ENCODE measurements at places on chromosomes 3 and 15.

- peak; percentile 64 for DNase-seq
These were observed 155.5 kb downstream of the POLR2M start for GRCh38 chr15:57861815-57862586.

GRCh38 chr15:73075160-73075859, 23.0 kb downstream of the NEO1 start:
- DNase-seq: no peak

DNA sequence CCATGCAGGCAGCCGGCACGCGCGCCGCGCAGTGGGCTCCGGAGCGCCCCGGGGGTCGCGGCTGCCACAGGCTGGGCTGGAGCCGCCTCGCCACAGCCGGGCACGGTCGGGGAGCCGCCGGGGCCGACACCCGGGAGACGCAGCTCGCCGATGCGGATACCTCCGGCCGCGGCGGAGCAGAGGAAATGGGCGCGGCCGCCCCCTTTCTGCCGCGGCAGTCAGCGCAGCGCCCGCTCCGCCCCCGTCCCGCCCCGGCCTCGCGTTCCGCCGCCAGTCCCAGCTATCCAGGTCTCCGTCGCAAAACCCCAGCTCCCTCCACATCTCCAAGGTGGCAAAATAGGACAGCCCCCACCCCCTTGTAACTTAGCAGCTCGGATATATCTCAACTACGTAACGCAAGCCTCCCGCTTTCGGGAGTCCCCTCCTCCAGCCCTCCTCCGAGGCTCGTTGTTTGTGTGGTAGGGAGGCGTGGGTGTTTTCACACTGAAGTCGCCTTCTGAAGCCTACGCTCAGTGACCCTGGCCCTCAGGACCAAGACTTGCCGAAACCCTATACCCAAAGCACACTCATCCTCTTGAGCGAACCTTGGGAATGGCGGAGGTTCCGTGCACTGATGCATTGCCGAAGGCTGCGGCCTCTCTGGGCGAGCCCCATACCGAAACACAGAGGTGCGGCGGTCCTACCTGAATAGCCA, at the start of gene SH3BP5:
TSS of gene SH3BP5 (minus strand) at position 182 of the 694 bp plus-strand sequence. CDS start at position 4, 178 bp downstream.
- DNase-seq: peak; percentile 47

DNA sequence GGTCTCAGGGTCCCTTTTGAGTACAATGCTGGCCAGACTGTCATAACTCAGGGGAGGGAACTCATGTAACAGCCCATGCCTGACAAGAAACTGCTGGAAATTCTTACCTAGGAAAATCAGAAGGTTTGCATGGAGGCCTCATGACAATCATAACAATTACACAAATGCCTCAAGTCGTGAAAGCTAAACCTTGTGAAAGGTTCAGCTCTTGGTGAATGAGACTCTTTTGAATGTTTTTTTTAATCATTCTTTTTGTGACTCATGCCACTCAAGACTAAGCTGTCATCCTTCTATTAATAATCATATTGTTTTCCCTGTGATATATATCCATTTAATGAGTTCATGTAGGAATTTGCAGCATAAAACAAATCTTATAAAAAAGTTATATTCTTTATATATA, 61.4 kb upstream of the LEKR1 start:
- DNase-seq: peak; percentile 29

GRCh38 chr3:71906976-71907375, 122.0 kb upstream of the PROK2 start:
- no peak for DNase-seq

DNA sequence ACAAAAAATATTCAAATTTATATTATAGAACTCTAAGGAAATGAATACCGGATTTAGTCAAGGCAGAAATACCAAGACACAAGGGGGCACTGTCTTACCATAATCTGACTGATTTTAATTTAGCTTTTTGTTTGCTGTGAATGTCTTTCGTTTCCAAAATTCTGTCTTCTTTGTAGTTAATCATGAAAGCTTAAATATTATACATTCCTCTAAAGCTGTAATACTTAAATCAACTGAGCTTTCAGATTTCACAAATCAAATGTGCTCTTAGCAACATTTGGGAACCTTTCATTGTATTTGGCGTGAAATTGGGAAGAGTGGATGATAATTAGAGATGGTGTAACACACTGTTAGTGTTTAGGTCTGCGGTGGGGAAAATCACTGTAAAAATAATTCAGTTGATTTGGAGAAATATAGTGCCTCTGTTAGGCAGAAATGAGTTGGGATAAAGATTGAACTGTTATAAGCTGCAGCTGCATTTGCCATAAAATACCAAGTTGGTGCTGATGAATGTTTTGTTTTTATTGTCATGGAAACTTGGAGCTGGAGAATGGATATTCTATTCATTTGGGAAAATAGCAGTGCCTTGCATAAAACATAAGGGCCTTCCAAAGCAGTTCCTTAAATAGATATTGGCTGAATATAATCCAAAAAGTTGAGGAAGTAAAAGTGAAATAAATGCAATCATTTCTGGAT, 228.2 kb downstream of the TCF12 start:
- DNase-seq: peak; percentile 73

GRCh38 chr3:52983336-52983807, 62.5 kb downstream of the SFMBT1 start:
- no peak for DNase-seq

DNA sequence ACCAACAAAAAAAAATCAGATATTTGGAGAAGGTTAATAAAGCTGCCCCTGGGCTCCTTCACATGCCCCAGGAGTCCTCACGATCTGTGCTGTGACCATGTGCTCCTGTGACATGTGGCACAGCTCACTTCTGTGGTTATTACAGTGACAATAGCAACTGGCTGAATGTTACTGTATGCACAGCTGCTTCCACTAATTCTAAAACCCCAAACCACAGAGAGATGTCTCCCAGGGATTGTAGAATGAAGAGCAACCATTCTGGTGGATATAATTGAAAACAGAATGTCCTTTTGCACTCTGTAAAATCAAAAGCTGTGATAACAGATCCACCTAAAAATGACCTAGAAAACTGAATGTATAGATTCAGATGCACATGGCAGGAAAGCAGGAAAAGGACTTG, 489.2 kb upstream of the CNTN4 start:
- DNase-seq: no peak

GRCh38 chr15:81254916-81255290, 58.2 kb downstream of the IL16 start:
- DNase-seq: peak; percentile 59

GRCh38 chr3:123524981-123525380, 59.9 kb downstream of the HACD2 start:
- no peak for DNase-seq

DNA sequence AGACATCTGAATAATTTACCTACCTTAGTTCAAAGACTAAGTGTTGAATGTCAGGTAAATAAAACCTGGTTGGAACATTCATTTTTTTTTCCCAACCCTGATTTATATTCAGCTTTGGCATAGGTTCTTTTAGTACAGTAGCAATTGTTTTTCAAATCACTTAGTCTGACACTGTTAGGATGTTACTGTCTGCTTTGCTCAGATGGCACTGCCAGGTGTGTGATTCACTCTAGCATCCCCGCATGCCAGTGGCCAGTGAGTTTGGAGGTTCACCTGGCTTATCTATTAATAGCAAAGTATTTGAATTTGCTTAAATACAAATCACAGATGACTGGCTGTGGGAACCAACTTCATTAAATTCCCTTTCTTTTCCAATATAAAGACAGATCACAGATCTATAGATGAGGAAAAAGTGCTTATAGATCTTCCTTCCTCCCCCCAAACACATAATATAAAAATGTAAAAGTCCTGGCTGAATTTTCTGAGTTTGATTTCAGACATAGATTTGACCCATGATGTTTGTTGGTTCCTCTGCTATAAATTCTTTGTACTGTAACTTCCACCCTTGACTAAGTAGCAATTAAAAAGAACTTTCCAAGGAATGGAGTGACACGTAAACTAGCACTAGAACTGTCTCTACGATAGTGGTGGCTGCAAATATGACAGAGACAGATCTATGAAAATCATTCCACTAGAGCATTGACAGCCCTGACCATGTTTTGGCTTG, 3.9 kb downstream of the THBS1 start:
- DNase-seq: peak; percentile 28

DNA sequence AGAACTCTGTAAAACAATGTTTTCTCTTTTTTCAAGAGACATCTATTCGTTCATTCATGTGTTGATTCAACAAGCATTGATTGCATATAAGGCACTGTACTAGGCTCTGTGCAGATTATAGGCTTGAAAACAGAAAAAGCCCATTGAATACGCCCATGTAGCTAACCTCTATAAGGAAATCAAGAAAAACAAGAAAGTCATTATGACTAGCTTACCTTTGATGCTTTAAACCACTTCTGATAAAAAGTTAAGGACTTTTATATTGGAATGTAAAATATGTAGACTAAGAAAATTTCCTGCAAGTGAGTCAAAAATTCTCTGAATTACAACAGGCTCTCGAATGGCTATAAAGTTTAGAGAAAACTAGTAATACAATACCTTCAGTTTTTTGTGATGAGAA, 92.5 kb downstream of the BDH1 start:
- DNase-seq: peak; percentile 30

- no peak for DNase-seq
These were observed 57.2 kb upstream of the CACNA2D3 start for GRCh38 chr3:54065140-54065539.

GRCh38 chr15:26697913-26698312, 75.0 kb downstream of the GABRB3 start:
- no peak for DNase-seq

GRCh38 chr3:146546366-146546965, 2.1 kb upstream of the PLSCR1 start:
- DNase-seq: no peak

DNA sequence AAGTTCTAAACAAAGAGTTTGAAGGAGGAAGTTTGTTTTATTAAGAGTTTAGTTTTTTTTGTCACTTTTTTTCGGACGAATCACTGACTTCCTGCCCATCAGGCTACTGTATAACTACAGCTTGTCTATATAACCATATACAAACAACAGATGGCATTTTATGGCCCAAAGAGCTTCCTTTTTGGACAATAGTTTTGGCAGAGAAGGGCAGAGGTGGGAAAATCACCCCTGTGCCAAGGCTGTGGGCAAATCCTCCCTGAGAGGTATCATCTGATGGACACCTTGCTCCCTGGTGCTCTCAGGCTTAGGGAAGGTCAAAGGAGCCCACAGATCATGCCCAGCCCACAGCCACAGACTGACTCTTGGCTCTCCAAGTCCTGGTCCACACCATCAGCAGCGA, 113.4 kb downstream of the OXNAD1 start:
- DNase-seq: peak; percentile 48

DNA sequence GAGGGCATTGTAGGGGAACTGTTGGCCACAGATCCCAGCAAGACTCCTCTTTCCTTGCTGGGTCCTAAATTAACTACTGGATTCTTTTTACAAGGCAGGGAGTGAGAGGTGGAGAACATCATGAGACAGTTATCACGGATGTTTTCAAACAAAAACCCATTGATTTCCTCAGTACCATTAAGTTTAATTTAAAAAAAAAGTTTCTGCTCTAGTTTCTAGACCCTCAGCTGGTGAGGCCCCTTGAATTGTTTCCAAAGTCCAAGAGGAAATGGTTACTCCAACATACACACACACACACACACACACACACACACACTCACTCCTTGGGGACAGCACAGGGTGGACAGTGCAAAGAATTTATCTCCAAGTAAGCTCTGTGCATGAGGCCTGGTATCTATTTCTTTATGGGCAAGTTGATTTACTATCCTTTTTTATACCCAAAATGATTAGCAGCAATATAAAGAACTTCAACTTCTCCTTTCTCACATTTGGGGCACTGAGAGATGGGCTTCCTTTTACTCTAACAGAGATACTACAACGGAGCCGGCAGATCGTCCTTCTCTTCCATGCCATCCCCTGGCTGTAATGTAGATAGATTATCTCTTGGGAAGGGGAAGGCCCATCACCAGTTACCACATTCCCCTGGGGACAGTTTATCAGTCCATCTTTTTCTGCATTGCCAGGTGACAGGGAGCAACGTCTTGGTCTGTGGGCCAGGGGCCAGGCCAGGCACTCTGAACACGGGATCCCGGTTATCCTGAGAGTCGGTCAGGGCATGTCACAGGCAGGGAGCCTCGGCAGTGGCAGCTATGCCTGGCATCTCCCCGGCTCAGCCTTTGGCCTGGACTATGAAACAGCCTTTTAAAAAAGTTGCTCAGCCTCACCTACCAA, 54.7 kb downstream of the CORO2B start:
- DNase-seq: no peak

DNA sequence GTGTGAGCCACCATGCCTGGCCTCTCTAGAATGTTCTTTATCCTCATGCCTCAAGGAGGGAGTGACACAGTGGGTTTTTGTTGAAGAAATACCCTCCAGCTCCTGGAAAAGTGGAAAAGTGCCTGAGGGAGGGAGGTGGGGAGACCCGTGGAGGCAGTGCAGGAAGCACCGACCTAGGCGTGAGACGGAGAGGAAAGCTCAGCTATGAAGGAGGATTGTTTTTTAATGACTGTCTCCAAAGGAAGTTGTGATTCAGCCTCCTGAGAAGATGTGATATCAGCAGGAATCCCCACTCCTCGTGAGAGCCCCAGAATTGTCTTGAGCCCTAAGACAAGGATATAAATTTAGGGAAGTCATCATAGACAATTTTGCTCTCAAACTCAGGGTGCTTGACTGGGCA, 21.7 kb downstream of the RPLP1 start:
- peak; percentile 74 for DNase-seq
